Suprapubic skin (tissue), 4 donors: ENCODE measurements at places on chromosomes 12 and 14.

GRCh38 chr12:76948879-76949278 lies 70.1 kb upstream of the CSRP2 start:
- DNase-seq = no peak

- no peak for DNase-seq
These were observed 32.0 kb upstream of the LRRK2 start for GRCh38 chr12:40192704-40193255.

- DNase-seq = no peak
These were observed 107.5 kb downstream of the DAD1 start for GRCh38 chr14:22481546-22481945.

DNA sequence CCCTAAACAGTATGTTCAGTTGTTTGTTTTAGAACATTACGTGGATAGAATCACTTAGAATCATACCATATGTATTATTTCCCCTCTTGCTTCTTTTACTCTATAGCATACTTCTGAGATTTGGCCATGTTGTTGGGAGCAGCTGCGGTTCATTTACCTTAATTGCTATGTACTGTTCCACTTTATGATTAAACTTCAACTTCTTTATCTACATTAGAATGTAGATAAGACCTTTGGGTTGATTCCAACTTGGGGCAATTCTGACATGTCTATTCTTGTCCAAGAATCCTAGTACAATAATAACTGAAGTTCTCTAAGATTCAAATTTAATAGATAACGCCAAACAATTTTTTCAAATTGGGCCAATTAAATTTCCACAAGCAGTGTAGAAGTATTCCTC lies 80.7 kb downstream of the GRIN2B start:
- DNase-seq = no peak

GRCh38 chr12:42935090-42935489 lies 345.5 kb upstream of the PRICKLE1 start:
- DNase-seq = no peak
